ENCODE measurements at places on chromosomes 16 and 17.

DNA sequence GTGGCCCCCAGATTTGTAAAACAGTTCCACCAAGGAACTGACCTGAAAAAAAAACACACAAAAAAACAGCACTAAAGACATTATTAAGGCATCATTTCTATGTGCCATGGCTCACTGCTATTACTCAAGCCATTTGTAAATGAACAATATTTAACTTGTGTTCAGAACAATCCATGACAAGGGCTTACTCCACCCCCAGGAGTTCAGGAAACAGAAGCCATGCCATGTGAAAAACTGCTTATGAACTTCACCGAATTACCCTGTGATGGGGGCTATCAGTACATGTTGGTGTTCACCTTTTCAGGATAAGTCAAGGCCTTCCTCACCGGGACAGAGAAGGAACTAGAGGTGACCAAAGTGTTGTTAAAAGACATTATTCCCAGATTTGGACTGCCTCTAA is 19.2 kb downstream of the ACSM1 start:
- DNase-seq = no peak

GRCh38 chr16:3783516-3783915 is 66.2 kb upstream of the TRAP1 start:
- no peak for DNase-seq

DNA sequence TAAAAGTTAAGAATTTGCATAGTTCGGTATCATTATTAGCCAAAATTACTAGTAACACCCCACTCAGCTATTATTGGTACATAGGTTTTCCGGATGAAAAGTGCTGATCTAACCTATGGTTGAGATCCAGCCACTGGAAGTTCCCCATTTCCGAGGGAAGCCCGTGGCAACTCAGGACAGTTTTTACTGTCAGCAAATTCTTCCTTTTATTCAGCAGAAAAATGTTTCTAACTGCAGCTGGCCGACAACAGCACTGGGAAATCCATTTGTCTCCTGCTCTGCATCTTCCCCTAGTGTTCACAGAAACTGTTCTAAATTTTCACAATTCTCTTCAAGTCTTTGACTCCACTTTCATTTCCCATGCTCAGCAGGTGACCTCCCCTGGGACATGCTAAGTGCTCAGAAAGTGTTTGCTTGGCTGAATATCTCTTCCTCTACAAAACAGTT is 15.5 kb upstream of the MMD start:
- DNase-seq = no peak

DNA sequence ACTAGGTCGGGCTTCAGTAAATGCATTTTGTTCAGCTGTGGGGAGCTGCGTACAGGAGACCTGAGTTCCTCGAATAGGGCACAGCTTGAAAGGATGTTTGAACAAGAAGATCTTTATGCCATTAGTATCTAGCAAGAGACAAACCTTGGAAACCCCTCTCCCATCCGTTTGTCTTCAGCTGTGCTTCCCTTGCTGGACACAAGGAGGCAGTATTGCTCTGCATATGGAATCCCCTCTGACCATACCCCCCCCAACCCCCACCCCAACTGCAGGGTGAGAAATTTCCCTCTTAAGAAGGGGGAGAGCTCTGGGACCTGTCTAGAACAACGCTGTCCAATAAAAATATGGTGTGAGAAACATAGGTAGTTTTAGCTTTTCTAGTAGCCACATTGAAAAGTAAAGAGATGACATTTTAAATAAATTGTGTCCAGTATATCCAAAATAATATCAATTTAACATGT is 1.6 kb downstream of the MRM1 start:
- no peak for DNase-seq

DNA sequence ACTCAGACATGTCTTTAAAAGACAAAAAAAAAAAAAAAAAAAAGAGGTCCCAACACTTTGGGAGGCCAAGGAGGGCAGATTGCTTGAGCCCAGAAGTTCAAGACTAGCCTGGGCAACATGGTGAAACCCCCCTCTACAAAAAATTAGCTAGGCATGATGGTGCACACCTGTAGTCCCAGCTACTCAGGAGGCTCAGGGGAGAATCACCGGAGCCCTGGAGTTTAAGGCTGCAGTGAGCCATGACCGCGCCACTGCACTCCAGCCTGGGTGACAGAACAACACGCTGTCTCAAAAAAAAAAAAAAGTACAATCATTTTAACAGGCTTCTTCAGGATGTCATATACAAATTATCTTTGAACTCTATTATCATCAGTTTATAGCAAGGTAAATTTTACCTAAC is 22.0 kb downstream of the C16orf87 start:
- no peak for DNase-seq

DNA sequence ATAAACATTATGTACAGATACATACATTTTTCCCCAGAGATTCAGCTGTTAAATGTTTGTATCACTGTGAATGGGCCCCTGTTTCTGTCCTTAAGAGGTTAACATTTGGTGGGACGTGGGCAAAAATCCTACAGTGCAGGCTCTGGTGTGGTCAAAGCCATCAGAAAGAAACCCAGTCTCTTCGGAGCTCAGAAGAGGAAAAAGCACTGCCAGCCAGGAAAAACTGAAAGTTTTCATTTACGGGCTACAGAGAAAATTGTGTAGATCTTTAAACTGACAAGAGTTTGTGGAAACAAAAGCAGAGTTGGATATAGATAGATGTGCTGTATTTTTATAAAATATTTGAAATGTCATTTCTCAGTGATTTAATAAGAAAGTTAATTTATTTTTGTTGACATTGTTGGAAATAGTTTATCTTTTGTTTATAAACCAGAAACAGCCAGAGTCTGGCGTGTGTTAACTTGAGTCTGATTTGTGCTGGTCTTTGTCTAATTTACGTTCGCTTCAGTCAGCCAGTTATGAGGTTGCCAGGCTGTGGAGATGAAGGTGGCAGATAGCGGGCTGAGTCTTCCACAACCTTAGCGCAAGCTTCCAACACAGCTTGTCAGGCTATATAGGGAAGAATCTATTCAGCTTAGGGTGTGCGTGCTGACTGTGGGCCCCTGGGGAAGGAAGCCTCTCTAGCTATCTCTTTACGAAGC is 9.5 kb upstream of the TEKT3 start:
- no peak for DNase-seq

DNA sequence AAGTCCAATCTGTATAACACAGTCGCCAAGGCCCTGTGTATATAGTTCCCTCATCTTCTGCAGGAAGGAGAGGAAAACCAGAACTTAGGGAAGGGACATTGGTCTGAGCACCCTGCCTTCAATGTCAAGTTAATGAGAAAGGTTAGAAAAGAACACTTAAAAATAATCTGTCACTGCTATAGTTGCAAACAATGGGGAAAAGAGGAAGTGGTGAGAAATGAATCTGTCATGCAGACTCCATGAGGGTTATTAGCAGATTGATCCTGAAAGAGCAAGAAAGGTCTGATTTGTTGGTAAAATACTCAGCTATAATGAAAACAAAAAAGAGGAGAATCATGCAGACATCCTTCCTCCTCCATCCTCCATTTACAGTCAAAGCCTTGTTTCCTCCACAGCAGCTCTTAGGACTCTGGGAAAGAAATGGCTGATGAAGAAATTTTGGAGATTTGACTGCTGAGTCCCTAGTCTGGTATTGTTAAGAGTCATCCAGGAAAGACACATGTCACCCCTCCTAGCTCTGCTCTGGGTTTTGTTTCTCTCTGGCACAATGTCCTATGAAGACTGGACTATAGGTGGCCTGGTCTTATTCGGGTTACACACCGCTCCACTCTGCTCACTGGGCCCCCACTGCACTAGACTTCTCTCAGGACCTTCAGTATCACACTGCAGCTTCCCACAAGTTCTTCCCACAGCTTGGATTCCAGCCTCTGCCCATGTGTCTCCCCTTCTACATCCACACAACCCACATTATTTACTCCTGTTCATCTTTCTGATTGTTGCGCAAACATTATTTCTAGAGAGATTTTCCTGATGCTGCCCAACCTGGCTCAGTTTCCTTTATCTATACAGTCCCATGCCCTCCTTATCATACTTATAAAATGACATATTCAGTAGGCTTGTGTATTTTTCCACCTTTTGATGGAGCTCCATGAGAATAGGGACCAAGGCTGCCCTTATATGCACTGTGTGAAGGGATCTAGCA is 56.5 kb upstream of the XYLT1 start:
- DNase-seq = no peak

Data from NCI-H2081 treated with DMSO at 0.1 percent for 48 hours (cell line).